Stimulated activated CD8-positive, alpha-beta memory T cell treated with anti-CD3 and anti-CD28 coated beads, Interleukin-15, amount 100 ng/mL, for 24 hours (primary cell): ENCODE measurements at places on chromosomes 2 and 18.

- DNase-seq, result no peak
Measured at GRCh38 chr2:148479398-148479797, 165.2 kb upstream of the EPC2 start.

GRCh38 chr18:62928326-62928725 lies 213.0 kb downstream of the PHLPP1 start:
- no peak for DNase-seq

GRCh38 chr2:222672068-222672401 lies 577 bp downstream of the MOGAT1 start:
- DNase-seq, result no peak

DNA sequence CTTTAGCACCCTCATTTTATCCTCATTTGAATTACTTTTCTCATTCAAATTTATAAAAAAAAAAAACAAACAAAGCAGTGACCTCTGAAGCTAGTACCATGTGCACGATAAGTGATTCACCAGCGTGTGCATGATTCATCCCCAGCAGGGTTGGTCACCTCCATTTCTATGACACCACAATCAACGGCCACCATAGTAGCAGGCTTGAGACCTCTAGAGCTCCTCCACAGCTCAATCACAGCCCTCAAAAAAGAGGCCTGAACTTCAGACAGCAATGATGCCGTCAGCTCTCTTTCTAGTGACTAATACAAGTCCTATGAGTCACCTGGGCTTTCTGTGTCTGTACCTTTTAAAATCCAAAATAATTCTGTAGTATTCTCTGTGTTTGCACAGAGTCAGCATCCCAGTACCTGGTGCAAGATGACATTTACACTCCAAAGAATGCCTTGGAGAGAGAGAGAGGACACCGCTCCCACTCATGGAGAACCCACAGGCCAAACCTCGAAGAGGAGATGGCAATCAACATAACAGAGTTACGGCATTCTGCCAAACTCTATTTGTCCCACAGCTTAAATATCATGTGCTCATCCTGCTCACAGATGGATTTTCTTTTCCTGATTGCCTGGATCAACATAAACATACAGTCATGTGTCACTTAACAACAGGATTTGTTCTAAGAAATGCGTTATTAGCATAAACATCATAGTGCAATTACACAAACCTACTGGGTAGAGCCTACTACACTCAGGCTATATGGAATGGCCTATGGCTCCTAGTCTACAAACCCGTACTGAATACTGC lies 58.7 kb downstream of the L3MBTL4 start:
- DNase-seq, result no peak

DNA sequence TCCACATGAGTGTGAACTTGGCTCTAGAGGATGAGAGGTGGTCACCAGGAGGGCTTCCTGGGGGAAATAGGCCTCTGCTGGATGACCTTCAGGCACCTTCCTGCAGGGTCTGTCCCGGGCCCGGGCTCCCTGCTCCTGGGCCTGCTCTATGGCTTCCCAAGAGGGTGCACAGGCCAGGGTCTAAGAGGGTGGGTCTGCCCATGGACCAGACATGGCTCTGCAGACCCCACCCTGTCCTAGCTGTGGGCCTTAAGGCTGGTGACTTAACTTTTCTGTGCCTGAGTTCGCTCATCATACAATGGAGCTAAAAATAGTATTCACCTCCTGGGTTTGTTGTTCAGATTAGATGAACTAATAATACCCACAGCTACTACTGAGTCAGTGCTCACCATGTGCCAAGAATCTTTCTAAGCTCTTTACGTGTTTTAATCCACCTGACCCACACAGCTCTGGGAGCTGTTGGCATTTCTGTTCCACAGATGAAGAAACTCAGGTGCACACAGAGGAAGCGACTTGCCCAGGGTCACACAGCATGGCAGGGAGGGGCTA lies 14.4 kb downstream of the INHBB start:
- DNase-seq, result no peak

GRCh38 chr2:80889009-80889408 lies 584.5 kb upstream of the LRRTM1 start:
- no peak for DNase-seq

DNA sequence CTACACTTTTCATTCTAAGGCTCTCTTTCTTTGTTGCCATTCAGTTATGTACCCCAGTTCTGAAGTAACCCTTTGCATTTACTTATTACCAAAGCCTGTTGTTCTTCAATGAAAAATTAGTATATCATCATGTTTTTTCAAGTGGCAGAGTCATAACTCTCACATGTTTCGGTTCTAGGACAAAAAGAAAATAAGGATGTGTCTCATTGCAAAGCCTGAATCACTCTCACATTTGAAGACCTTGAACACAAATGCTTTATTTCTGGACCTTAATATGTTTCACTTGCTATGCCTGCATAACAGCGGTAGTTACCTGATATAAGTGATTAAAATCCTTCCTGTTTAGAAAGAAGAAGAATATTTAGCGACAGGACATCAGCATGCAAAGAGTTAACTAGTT lies 49.1 kb downstream of the ZEB2 start:
- DNase-seq, result no peak

DNA sequence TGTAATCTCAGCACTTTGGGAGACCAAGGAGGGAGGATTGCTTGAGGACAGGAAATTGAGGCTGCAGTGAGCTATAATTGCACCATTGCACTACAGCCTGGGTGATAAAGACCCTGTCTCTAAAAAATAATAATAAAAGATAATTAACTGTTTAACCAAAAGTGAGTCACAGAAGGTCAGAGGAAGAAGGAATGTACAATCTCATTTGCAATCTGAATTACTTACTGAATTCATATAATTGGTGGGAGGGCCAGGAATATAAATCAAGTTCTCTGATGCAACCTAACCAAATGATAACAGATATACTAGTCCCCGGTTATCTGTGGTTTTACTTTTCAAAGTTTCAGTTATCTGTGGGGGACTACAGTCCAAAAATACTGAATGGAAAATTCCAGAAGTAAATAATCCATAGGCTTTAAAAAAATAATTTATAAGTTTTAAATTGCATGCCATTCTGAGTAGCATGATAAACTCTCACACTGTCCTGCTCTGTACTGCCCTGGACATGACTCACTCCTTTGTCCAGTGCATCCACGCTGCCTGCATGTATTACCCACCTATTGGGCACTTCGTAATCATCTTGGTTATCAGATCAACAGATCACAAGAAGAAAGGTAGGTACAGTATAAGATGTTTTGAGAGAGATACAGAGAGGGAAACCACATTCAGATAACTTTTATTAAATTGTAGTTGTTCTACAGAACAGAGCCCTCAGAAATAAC lies 12.8 kb upstream of the MATN3 start:
- no peak for DNase-seq

DNA sequence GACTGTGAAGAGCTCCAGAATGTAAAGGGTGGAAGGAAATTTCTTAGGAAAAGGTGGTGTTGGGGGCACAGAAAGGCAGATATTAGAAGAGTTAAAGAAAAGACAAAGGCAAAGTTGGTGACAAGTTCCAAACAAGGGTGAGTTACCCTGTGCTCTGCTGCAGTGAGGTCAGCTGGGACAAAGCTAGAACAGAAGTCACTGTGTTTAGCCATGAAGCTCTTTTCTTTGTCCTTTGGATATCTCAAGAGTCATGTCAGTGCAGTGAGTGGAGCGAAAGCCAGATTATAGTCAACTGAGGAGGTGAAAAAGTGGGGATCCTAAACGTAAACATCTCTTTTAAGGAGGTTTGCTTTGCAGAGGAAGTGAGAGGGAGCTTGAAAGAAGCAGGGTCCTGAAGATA lies 187.8 kb upstream of the ALPP start:
- no peak for DNase-seq

DNA sequence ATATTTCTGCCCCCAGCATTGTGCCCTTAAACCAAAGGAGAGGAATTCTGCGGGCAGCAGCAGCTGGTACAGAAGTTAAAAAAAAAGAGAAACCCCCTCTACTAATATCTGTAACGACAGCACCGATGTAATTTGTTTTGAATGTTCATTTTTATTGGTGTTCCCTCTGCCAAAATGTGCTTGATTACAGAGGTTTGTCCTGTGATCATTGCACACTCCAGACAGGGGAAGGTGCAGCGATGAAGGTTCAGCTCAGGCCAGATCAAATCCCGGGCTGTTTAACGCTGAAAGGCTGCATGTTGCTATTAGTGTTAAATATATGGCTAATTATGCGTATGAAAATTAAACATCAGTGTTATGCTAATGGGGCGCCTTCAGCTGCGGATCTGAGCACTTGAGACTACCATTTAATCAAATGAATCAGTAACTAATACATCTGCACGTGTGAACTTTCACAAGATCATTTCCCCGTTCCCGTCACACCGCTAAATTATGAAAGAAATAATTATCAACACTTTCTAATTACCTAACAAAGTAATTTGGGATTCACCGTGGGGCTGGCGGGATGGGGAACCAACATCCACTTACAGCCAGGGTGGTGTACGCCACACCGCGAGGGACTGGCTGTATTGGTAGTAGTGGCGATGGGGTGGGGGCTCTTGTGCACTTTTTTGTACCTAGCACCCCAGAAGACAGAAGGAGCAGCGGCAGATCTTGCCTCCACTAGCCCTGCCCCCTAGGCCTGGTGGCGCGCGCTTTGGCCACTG lies 1.5 kb upstream of the DLX1 start:
- DNase-seq, result no peak

DNA sequence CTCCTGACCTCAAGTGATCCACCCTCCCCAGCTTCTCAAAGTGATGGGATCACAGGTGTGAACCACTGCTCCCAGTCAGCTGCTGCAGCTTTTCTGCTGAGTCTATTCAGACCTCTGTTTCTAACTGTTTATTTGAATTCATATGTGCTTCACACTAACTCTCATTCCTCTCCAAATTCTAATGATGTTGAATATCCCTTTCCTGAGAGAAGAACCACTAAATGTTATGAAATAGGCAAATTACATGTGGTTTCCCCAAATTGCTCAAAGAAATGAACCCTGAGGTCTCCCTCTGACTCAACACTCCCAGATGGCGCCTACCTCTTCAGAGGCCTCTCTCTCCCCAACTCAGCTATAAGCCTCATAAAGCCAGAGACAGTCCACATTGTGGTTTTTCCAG lies 98.6 kb downstream of the IRS1 start:
- DNase-seq, result no peak

- no peak for DNase-seq
Measured at GRCh38 chr2:110678457-110679336, 834 bp upstream of the BUB1 start.

GRCh38 chr2:63051042-63051794 lies 588 bp downstream of the OTX1 start:
- DNase-seq, result no peak

GRCh38 chr2:10964052-10964790 lies 52.5 kb downstream of the KCNF1 start:
- DNase-seq, result no peak

DNA sequence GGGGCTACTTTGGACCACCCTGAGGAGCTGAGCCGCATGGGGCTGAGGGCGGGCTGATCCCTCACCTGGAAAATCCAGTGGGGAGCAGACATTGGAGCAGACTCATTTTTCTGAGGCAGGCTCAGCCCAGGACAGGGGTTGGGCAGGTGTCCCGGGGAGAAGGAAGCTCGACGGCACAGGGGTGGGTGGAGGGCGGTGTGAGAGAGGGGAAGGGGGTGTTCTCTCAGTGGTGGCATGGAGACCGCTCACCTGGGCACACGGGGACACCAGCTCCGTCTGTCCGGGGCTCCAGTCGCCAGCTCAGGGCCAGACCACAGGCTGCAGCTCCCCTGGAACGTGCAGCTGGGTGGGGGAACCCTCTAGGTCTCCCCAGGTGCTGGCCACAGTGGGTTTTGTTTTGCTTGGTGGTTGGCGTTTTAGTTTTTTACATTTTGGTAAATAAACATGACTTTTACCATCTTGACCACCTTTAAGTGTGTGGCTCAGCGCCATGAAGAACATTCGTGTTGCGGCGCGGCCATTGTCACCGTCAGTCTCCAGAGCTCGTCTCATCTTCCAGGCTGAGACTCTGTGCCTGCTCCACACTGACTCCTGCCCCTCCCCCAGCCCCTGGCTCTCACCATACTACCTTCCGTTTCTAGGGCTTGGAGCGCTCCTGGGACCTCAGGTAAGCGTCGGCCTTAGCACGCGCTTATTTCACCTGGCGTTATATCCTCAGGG lies 4.3 kb upstream of the MAB21L4 start:
- no peak for DNase-seq

DNA sequence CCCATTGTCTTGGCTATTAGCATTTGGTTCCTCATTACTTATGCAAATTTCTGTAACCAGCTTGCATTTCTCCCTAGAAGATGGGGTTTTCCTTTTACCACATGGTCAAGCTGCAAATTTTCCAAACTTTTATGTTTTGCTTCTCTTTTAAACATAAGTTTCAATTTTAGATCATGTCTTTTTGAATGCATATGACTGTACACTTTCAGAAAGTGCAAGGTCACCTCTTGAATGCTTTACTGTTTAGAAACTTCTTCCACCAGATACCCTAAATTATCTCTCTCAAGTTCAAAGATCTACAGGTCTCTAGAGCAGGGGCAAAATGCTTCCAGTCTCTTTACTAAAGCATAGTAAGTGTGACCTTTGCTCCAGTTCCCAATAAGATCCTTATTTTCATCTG lies 837.6 kb upstream of the NXPH2 start:
- no peak for DNase-seq

GRCh38 chr2:157470321-157470720 lies 26.4 kb upstream of the CYTIP start:
- no peak for DNase-seq

GRCh38 chr18:77267969-77268368 lies 18.3 kb downstream of the GALR1 start:
- DNase-seq, result no peak

DNA sequence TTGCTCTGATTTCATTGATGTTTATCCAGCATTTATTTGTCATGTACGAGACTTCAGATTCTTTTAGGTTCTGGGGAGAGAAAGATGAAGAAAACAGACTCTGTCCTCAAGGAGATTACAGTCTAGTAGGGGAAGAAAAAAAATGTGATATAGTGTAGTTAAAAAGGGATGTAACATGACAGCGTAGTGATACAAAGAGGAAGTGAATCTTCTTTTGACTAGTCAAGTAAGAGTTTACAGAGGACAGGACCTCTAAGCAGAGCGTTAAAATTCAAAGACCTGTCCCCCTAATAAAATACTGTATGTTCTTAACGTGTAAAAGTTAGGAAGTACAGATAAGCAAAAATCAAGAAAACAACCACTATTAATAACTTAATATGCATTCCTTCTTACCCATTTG lies 47.7 kb downstream of the NCOA1 start:
- DNase-seq, result no peak

- DNase-seq, result no peak
Measured at GRCh38 chr2:189347540-189347939, 93.7 kb upstream of the WDR75 start.

GRCh38 chr2:152047824-152048471 lies 50.9 kb downstream of the CACNB4 start:
- DNase-seq, result no peak

GRCh38 chr2:31349160-31349559 lies 65.4 kb downstream of the XDH start:
- no peak for DNase-seq

GRCh38 chr2:166831930-166832329 lies 56.4 kb upstream of the XIRP2 start:
- no peak for DNase-seq

GRCh38 chr2:197165020-197165419 lies 145.6 kb downstream of the ANKRD44 start:
- no peak for DNase-seq
